Left cardiac atrium (tissue), 4 donors: ENCODE measurements at places on chromosomes 3 and 15. TPM values are rescaled to one million over a fixed set of nuclear protein-coding genes. Genes with fewer than 3 reads are reported as not detected.

NRROS gene
- 5.4 TPM for total RNA-seq

CCK gene
- total RNA-seq, result not detected

TMEM207 gene
- total RNA-seq, result not detected

DLL4 gene
- 8.5 TPM for total RNA-seq

CCR3 gene
- not detected for total RNA-seq

SEMA5B gene
- total RNA-seq, result 2.4 TPM

IFRD2 gene
- total RNA-seq, result 53.1 TPM

FBXO40 gene
- total RNA-seq, result 116 TPM

GP5 gene
- total RNA-seq, result 0.06 TPM

PPM1L gene
- 39.0 TPM for total RNA-seq

KLHL25 gene
- total RNA-seq, result 5.9 TPM

ISLR2 gene
- total RNA-seq, result 1.9 TPM
